Epithelial cell of proximal tubule (primary cell): ENCODE measurements at places on chromosomes 12 and 14. TPM values are rescaled to one million over a fixed set of nuclear protein-coding genes. Genes with fewer than 3 reads are reported as not detected.

Gene STK38L
- 9.7 and 14.9 TPM in 2 replicates for total RNA-seq

Gene FAM186B
- total RNA-seq, result 0.07 TPM in 1 of 2 replicates, not detected in the other

Gene TMEM253
- total RNA-seq, result 0.43 TPM in 1 of 2 replicates, not detected in the other

Gene CMA1
- not detected in 2 replicates for total RNA-seq

Gene SLC25A47
- total RNA-seq, result not detected in 2 replicates

Gene IL23A
- total RNA-seq, result 13.4 and 26.1 TPM in 2 replicates

Gene PRICKLE1
- 11.6 and 22.2 TPM in 2 replicates for total RNA-seq

Gene GLS2
- total RNA-seq, result 0.29 and 2.9 TPM in 2 replicates

Gene SETD3
- total RNA-seq, result 44.3 and 48.5 TPM in 2 replicates

Gene VIPAS39
- 13.2 and 17.8 TPM in 2 replicates for total RNA-seq

Gene SALL2
- 12.1 and 29.7 TPM in 2 replicates for total RNA-seq

Gene GLIPR1
- 39.6 and 50.4 TPM in 2 replicates for total RNA-seq

Gene SLC2A14
- total RNA-seq, result not detected in 2 replicates

Gene MAP4K5
- 83.8 and 128 TPM in 2 replicates for total RNA-seq

Gene BDKRB1
- total RNA-seq, result 0.40 TPM in 1 of 2 replicates, not detected in the other

Gene KRT79
- total RNA-seq, result 0.07 TPM in 1 of 2 replicates, not detected in the other

Gene PSME1
- 266 and 385 TPM in 2 replicates for total RNA-seq
